Dorsolateral prefrontal cortex (tissue), 122 donors: ENCODE measurements at places on chromosomes 4 and X.

DNA sequence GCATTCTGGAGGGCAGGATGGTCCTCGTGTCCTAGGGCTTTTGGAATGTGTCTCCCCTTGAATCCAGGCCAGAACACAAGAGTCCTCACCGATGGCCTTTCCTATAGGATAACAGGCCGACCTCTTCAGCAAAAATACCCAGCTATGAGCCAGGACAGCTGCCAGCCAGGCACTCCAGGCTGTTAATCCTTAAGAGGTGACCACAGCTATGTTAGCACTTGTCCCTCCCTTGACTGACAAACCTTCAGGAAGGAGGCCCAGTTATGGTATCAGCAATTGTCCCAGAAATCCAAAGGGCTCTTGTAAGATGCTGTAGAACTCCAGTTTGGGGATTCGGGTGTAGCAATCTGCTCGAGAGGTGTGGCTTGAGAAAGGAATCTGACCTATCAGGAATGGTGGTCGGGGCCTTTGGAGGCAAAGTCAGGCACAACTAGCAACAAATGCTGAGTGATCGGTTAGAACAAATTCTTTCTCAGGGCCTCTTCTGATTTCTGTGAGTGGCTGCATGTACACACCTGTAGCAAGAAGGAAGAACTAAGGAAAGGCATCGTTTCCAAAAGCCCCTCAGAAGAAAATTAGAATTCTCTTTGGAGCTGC, 54.6 kb downstream of the PTCHD1 start:
- DNase-seq: no peak

- no peak for DNase-seq
Observed at GRCh38 chr4:147017081-147017480, 71.4 kb upstream of the TTC29 start.

DNA sequence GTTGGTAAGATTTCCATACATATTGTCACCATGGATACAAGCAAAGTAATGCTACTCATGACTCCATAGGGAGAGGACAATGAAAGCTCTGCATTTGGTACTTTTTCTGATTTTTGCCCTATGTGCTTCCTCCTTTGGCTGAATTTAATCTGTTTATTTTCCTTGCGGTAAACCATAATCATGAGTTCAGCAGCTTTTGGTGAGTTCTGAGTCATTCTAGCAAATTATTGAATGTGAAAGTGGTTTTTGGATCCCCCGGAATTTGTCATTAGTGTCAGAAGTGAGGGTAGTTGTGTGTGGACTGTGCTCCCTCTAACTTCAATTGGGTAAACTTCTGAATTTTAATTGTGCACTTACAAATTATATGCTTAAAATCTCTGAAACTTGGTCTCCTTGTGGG, 170.3 kb downstream of the MOSPD2 start:
- no peak for DNase-seq

- no peak for DNase-seq
Observed at GRCh38 chr4:109462802-109463201, 29.2 kb downstream of the SEC24B start.

DNA sequence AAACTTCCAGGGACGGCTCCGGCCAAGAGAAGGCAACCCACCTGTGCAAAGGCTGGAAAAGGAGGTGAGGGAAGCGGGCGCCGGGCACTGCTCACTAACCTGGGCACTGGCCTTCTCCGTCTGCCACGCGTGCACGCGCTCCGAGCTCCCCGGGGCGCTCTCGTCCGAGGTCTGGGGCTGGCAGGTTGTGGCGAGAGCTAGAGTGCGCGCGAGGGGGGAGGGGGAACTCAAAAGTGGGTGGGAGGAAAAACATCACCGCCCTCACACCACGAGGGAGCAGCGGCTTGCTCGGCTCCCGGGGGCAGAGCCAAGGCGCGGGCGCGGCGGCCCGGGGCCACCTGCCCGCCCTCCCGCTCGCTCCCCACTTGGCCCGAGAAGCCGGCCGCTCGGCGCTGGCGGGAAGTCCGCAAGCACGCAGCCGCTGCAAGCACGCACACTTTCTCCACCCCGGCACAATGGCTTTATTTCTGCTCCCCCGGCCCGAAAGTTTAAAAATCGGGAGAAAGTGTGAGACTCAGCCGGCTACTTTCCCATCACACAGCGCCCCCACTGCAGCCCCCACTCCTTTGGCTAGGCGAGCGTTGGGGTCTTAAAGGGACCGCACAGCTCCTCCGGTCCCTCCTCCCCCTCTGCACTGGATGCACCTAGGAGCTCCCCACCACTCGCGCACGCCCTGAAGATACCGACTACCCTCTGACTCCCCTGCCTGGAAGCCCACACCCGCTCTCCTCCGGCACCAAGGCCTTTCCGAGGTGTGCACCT, at the start of gene CHRDL1:
Gene CHRDL1, minus strand, starts transcription at position 173 of the 762 bp plus-strand sequence. CDS start 3,636 bp downstream, outside the sequence.
- DNase-seq: no peak

DNA sequence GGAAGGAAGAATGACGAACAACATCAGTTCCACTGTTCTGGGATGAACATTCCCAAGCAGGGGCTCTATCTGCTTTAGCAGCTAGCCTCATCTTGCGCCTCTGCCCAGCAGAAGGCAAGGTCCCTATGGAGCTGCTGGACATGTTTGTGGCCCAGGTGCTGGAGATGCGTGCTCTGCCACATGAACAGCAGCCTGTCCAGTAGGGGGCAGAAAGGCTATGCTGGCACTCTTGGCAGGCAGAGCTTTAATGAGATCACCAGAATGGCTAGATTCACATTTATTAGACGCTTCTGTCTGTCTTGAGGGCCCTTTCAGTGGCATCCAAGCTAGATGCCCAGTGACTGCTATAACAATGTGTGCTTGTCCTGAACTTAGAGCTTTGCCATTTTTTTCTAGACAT, 1826.0 kb downstream of the STIM2 start:
- peak; percentile 44 for DNase-seq

- DNase-seq: peak; percentile 20
Observed at GRCh38 chr4:8316911-8317351, 47.4 kb downstream of the HTRA3 start.

DNA sequence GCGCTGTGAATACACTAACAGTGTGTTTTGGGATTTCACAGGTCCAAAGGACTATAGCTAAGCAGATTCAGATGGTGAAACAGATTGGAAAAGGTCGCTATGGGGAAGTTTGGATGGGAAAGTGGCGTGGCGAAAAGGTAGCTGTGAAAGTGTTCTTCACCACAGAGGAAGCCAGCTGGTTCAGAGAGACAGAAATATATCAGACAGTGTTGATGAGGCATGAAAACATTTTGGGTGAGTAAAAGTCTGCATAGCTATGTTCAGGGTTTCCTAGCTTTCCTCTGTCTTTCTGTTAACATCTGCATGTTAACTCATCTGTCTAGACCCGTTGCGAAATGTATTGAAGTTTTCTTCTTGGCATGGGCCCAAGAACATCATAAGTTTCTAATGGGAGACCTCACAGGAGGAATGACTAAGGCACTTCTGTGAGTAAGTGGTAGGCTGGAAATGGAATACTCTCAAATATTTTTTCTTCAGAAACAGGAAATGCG, 372.1 kb downstream of the BMPR1B start:
- no peak for DNase-seq

DNA sequence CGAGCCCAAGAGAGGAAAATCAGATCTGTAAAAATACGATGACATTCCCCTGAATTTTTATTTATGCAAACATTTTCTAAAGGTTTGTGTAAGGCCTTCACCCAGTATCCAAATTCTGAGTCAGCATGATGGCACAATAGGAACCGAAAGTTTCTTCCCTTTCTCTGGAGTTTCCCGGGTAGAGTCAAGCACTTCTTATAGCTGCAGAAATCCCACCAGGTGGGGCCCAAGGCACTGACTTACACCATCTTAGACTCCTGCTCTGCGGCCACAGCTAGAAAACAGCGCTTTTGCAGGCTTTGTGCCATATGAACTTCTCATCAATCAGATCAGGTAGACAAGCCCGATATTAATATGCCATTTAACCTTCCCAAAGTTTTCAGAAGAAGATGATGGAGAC, 13.4 kb downstream of the LEF1 start:
- no peak for DNase-seq

GRCh38 chr4:171561419-171561818, 251.8 kb upstream of the GALNTL6 start:
- DNase-seq: no peak

DNA sequence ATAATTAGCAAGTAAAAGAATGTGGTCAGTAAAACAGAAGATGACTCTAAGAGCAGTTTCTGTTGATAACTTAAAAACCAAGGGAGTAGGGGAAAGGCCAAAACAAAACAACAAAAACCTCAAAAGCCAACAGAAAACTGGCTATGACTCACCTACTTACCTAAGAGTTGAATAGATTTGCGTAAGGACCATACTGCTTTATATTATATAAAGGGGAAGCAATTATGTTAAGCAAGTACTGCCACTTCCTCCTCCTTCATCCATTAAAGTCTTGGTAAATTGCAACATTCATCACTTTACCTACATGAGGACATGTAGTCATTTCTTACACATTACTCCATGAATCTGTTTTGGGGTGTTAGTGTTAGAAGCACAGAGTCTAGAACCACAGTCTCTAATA, 85.9 kb upstream of the FAM47A start:
- no peak for DNase-seq

DNA sequence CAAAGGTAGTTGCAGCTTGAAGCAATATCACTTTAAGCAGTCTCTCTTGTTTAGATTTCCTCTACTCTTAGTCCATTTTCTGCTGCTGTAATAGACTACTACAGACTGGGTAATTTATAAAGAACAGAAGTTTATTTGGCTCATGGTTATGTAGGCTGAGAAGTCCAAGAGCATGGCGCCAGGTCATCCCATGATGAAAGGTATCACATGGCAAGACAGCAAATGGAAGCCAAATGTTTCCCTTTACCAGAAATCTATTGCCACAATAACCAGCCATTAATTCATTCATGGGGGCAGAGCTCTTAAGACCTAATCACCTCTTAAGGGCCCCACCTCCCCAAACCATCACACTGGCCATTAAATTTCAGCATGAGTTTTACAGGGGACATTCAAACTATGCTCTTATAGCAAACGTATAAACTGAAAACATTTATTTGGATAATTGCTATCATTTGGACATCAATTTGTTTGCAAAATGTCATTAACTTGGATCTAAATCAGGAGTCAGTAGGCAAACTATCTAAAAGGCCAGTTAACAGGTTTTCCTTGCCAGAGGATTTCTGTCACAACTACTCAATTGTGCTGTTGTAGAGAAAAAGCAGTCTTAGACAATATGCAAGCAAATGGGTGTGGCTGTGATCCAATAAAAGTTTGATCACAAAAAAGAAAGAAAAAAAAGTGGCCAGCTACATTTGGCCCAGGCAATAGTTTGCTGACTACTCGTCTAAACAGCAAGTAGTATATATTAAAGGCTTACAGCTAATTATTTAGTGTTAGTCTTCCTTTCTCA, 75.7 kb upstream of the GUCY1A1 start:
- no peak for DNase-seq

DNA sequence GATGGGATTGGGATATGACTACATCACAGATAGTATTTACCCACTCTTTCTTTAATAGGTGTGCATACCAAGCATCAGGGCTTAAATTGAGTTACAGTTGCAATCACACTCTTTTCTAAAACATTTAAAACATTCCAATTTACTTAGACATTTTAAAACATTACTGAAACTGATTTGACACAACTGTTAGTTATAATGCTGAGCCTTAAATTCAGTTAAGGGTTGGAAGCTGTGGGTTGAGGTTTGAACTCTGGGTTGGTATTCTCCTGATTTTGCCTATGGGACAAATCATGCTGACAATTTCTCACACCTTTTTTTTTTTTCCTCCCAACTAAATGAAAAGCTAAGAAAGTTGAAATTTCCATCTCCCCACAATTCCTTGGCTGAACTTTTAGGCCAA, 16.3 kb downstream of the SLIT2 start:
- DNase-seq: no peak

GRCh38 chr4:48127682-48128404, 6.2 kb downstream of the TXK start:
- DNase-seq: no peak

- DNase-seq: no peak
Observed at GRCh38 chrX:71619193-71619592, 882 bp upstream of the CXCR3 start.

DNA sequence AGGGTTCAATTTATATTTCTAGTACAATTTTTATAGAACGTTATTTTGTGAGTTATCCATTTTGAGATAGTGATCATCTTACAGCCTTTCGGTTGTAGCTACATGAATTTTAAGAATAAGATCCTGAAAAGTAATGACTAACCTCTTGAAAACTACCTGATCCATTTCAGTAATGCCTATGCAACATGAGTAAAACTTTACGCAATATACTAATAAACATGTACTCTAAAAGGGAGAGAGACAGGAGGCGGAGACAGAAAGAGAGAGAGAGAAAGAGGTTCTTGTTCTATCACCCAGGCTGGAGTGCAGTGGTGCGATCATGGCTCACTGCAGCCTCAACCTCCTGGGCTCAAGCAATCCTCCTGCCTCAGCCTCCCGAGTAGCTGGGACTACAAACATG, 816.1 kb downstream of the CCSER1 start:
- no peak for DNase-seq

- DNase-seq: no peak
Observed at GRCh38 chr4:40915318-40916217, 165.8 kb downstream of the NSUN7 start.

- DNase-seq: no peak
Observed at GRCh38 chr4:159828687-159829086, 725.8 kb downstream of the RAPGEF2 start.
